GM12878 (cell line): ENCODE measurements at places on chromosomes 6 and 20. TPM values are rescaled to one million over a fixed set of nuclear protein-coding genes. Genes with fewer than 3 reads are reported as not detected.

The MYCT1 gene
- not detected in 2 replicates for total RNA-seq

The PTGIS gene
- total RNA-seq = 0.10 and 0.13 TPM in 2 replicates

The ANGPT4 gene
- not detected in 2 replicates for total RNA-seq

The BFSP1 gene
- 0.13 TPM in 2 replicates for total RNA-seq

The FRK gene
- 1.6 and 1.7 TPM in 2 replicates for total RNA-seq

GRCh38 chr6:20564777-20565176 lies 30.5 kb downstream of the CDKAL1 start:
- H3K4me3 ChIP-seq = no peak overlapping the region; the same call in 1 of the 2 replicates
- no peaks in the 10 kb centered on the region for H3K27me3 ChIP-seq
- peak; percentile 19 for DNase-seq
- peaks cover 5% of the 10 kb centered on the region for H3K4me1 ChIP-seq
- H3K27ac ChIP-seq = peak overlapping the region; percentile 61
- H3K36me3 ChIP-seq = no peaks in the 10 kb centered on the region; the same call in 1 of the 2 replicates

DNA sequence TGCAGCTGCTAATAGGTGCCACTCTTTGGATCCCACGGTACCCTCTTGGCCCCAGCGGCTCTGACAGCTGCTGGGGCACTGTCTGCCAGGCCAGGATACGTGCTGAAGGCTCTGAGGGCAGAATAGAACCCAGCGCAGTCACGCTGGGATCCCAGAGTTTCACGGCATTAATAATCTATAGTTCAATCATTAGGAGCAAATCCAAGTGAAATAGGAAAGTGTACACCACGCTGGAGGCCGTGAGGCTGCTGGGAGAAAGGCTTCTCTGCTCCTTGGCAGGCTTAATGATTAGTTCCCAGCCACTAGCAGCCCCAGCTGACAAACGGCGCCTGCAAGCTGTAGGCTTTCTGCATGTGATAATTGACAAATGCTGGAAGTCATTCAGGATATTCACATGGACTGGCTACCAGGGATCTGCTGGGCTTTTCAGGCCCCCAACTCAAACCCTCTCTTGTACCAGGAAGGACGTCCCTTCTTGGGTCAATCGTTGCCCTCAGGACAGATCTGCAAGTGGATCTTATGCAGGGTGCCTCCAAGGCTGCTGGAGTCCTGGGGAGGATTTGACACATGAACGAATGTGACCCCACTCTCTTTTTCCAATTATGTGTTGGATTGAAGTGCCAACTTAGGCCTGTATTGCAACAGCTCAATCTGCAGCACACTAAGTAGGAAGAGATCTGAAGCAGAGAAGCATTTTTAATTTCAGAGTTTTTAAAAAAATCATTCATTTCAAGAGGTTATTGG lies 50.1 kb upstream of the INSM1 start:
- no peak overlapping the region for H3K4me3 ChIP-seq
- H3K4me1 ChIP-seq = peaks cover 7% of the 10 kb centered on the region
- no peak for DNase-seq
- H3K36me3 ChIP-seq = no peaks in the 10 kb centered on the region
- H3K27me3 ChIP-seq = no peaks in the 10 kb centered on the region

GRCh38 chr6:72624557-72625160 lies 2.8 kb downstream of the KCNQ5 start:
- H3K27me3 ChIP-seq = no peaks in the 10 kb centered on the region
- H3K27ac ChIP-seq = peak overlapping the region; percentile 65
- H3K4me1 ChIP-seq = peaks cover 24% of the 10 kb centered on the region
- no peaks in the 10 kb centered on the region for H3K36me3 ChIP-seq

DNA sequence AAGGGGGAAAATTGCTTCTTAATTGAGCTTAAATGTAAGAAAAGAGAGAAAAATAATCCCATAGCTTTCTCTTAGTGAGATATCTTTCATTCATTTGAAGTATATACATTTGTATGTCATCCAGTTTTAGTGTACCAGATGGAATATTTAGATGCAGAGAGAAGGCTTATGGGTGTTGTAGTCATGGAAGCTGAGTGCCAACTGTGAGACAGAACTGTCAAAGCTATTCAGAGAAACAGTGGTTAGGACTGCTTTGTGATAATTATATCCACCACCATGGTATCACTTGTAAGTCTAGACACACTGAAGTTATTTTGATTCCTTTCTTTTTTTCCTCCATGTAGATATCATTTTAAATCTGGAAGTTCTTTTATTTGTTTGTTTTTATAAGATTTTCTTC lies 524.3 kb upstream of the EPHA7 start:
- H3K36me3 ChIP-seq = no peaks in the 10 kb centered on the region
- H3K27me3 ChIP-seq = no peaks in the 10 kb centered on the region
- H3K27ac ChIP-seq = no peak overlapping the region
- no peak overlapping the region for H3K4me3 ChIP-seq
